ENCODE measurements at places on chromosomes 7 and 10. TPM values are rescaled to one million over a fixed set of nuclear protein-coding genes. Genes with fewer than 3 reads are reported as not detected.

Gene TRIM74
- total RNA-seq = not detected

Gene OR9A2
- total RNA-seq = 0.12 TPM

Gene DENND2A
- 0.75 TPM for total RNA-seq

Gene LMOD2
- total RNA-seq = not detected

Gene PLCE1
- 1.3 TPM for total RNA-seq

Gene TRIM73
- 1.3 TPM for total RNA-seq
